Central memory CD8-positive, alpha-beta T cell (primary cell): ENCODE measurements at places on chromosomes 7 and 10.
A peak's percentile ranks its signal among the peaks of the same experiment; 100 is the strongest.

DNA sequence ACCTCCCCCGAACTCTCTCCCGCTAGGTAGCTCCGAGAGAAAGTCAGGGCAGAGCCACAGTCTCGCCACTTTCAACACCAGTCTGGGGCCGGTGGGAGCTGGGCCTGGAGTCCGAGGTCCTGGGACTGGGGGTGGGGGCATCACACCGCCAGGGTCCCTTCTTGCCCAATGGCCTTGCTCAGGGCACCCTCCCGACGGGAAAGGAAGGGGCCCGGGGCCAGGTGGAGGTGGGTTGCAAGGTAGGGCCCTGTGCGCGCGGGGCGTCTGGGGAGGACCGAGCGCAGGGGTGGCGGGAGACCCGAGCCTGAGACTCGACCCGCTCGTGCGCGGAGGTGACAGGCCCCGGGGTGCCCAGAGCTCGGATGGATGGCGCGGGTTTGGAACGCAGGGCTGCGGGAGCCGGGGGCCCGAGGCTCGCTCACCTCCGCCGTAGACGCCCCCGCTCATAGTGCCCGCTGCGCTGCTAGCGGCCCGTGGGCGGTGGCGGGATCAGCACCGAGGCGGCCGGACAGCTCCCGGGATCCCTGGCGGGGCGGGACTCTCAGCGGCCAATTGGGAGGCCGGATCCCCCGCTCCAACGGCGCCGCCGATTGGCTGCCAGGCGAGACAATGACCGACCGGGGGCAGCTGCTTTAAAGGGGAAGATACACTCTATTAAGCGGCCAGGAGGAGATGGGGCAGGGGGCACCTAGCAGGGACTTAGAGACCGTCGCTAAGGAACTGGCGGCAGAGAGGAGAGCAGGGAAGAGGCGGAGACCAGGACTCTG, at the start of gene ACTL6B:
ACTL6B (minus strand) TSS at position 541 of the 767 bp plus-strand sequence; CDS start at position 447, 94 bp downstream.
- DNase-seq = no peak

DNA sequence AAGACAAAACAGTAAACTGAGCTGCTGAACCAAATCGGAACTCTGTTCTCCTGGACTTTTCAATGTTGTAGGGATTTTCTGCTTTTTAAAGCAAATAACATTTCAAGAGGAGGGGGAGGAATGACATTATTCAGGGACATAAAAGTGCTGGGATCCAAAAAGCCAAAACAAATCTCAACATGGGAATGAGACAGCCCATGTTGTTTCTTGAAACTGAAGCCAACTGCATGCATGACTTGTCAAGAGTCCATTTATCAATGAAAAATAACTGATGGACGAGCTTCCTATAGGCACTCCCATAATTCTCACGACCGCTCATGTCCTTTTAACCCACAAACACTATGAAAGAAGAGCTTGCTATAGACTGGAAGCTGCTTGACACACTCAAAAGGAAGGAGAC, 27.8 kb downstream of the FAM53B start:
- no peak for DNase-seq

GRCh38 chr7:102300643-102301221, 14.1 kb downstream of the SH2B2 start:
- no peak for DNase-seq

GRCh38 chr10:78513330-78513729, 479.7 kb downstream of the RPS24 start:
- DNase-seq = no peak

DNA sequence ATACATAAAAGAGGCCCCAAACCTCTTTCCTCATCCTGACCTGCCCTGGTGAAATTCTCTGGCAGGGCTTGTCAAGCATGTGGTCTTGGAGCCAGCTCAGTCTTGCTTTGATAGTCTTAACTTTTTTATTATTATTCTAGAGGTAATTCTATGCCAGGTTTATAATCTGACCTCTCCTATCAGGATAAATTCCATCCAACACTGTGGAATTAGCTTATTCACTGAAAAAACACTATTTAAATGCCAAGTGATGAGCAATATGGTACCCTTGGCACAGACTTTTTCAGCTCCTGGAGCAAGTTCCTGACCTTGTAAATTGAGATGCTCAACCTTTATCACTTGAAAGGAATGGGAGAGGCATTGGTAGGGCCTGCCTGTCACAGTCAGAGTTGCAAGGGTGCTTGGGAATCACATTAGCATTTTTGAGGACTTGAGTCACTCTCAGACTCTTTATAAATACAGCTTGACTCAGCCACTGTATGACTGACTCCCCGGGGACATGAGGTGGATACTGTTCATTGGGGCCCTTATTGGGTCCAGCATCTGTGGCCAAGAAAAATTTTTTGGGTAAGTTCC, at the start of gene CPA4:
CPA4 (plus strand) TSS at position 480 of the 576 bp plus-strand sequence; CDS start at position 500, 20 bp downstream.
- DNase-seq = no peak

- DNase-seq = no peak
These were observed 30.9 kb downstream of the DNAJB12 start for GRCh38 chr10:72323771-72324191.

DNA sequence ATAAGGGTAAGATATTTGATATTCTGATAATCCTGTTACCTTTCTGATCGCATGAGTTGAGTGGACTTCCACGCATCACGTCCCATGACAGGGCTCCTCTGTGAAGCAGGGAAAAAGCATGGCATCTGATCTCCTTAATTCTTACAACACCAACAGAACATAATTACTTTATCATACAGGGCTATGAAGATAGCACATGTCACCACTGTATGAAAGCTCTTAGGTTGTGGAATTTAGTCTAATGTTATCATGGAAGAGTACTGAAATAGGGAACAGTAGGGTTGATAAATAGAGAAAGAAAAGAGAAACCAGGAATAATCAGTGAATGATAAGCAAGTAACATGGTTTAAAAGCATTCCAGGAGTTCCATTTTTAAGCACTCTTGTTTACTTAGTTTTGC, 212.0 kb downstream of the CACNB2 start:
- DNase-seq = no peak

DNA sequence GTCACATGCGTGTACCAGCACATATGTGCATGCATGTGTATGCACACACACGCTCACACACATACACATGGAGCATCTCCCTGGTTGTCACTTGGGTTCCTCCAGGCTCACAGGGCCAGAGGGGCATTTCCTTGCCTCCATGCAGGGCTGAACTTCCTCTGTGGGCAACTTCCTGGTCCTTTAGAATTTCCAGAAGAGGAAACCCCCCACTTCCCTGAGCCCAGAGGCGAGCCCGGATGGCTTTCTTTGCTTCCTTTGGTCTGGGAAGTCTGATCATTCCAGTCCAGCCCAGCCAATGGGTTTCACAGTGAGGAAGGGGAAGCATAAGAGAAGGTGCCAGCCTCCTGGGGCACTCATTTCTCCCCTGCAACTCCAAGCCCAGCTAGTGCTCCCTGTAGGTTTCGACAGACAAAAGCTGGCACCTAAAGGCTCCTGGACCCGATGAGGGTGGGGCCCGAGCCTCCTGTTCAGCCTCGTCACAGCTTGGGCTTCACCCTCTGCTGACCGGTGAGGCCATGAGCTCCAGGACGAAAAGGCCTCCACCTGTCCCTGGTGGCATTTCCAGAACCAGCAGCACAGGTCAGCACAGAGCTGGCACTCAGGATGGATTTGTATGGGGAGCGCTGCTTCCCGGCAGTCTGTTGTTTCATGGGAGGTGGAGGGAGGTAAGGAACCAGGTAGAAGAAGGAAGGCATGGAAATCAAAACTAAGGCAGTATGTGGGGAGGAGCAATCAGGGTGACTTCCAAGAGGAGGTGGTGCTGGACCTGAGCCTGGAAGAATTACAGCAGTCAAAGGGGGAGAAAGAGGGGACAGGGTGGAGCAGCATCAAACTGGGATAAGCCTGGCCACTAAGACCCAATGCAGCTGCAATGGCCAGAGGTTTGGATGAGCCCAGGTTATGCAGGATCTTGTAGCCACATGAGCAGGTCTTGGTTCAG, 23.7 kb downstream of the BTBD16 start:
- no peak for DNase-seq

DNA sequence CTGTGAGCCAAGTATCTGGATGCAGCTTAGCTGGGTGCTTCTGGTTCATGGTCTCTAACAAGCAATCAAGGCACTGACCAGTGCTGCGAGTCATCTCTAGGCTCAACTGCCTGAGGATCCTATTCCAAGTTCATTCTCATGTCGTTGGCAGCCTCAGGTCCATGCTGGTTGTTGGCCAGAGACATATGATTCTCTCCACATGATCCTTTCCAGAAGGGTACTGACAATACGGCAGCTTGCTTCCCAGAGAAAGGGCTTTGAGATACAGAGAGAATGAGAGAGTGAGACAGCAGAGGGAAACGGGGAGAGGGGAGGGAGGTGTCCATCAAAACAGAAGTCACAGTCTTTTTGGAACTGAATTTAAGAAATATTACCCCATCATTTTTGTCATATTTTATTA, 405.6 kb downstream of the XPNPEP1 start:
- DNase-seq = no peak

- peak; percentile 38 for DNase-seq
These were observed 13.6 kb downstream of the TTYH3 start for GRCh38 chr7:2645274-2645868.

DNA sequence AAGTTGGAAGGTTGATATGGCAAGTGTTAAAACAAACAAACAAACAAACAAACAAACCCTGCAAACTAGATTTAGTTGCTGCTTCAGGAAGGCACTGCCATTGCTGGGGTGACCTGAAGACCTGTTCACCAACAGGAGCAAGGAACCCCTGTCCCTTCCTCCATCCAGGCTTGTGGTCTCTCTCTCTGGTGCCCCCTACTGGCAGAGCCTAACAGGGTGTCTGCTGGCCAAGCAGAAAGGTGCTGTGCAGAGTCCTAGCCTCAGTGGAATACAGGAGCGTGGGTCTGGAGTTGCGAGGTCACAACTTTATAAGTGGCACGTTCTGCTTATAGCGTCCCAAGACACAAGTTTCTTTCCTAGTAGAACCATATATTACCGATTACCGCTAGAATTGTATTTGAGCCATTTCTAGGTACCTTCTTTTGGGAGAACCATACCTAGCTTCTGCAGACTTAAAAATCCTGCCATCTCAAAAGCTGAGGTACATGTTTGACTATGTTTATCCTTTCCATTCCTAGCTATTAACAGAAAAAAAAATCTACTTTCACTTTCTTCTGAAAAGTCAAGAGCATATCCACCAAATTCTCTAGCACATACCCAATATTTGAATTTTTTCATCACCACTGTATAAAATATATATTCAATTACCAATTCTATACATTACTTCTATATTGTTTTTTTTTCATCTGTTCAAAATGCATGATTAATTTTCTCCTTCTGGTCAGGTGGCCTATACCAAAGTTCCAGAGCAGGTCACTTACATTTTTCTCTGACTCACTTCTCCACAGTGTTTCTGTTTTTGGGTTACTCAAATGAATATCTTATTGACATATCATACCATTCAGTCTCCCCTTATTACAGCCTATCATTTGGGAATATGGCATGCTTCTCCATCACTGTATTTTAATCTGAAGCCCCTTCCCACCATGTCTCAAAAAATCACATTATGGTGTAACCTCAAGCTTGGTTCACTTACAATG, 29.1 kb upstream of the CALD1 start:
- peak; percentile 30 for DNase-seq

- no peak for DNase-seq
These were observed 54.9 kb downstream of the JAZF1 start for GRCh38 chr7:28125431-28126409.

- DNase-seq = no peak
These were observed 17.2 kb upstream of the LRRC17 start for GRCh38 chr7:102895602-102896001.

DNA sequence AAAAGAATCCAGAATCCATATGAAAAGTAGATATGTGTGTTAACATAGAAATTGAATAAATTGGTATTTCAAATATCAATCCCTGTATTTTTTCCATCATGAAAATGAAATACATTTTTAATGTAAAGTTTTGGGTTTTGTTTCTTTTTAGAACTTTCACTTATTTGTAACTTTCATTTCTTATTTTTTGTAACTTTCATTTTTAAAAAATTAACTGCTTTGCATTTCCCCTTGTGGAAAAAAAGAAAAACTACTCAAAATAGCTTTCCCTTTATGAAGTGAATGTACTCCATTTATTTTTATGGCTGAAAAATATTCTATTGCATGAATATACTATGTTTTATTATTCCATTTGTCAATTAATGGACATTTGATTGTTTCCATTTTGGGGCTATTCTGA, 75.6 kb upstream of the SMNDC1 start:
- no peak for DNase-seq

- no peak for DNase-seq
These were observed 134.7 kb downstream of the NRP1 start for GRCh38 chr10:33199731-33200232.

DNA sequence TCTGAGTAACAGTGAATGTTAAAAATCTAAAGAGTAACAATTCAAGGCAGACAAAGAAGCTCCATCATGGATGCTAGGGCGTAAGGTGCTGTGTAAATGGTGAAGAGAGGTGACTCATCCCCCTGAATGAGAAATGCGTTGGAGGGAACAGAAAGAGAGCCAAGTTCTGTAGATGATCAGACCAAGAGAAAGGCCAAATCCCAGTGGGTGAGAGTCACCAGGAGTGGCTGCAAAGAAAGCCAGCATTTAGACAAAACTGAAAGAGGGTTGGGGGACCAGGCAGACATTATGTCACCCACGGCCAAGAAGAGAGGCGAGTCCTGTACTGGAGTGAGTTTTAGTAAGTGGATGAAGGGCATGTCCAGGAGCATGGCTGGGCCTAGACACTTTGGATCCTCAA, 153.1 kb downstream of the TRIL start:
- no peak for DNase-seq

DNA sequence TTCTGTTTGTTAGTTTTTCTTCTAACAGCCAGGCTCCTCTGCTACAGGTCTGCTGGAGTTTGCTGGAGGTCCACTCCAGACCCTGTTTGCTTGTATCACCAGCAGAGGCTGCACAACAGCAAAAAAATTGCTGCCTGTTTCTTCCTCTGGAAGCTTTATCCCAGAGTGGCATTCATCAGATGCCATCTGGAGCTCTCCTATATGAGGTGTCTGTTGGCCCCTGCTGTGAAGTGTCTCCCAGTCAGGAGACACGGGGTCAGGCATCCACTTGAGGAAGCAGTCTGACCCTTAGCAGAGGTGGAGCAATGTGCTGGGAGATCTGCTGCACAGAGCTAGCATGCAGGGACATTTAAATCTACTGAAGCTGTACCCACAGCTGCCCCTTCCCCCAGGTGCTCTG, 26.7 kb upstream of the CROT start:
- no peak for DNase-seq

GRCh38 chr10:87546971-87547413, 42.3 kb downstream of the MINPP1 start:
- DNase-seq = no peak

GRCh38 chr10:98041352-98042043, 11.1 kb upstream of the CRTAC1 start:
- no peak for DNase-seq

DNA sequence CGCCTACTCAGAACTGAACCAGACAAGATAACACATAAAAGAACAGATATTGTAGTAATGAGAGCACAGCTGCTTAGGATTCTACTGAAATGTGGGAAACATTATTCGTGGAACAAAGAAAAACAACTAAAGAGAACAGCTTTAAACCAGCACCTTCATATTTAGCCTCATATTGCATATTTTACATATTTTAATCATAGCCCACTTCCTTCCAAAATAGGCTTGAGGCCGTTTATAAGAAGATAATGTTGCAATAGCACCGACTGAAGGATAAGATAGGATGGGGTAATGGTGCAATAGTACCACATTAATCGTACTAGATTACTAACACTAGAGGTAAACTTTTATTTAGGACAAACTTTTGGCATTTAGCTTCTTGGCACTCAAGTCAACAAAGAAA, 71.3 kb downstream of the KCND2 start:
- no peak for DNase-seq
